Left lung (tissue), 14 donors: ENCODE measurements at places on chromosomes 2 and 18. TPM values are rescaled to one million over a fixed set of nuclear protein-coding genes. Genes with fewer than 3 reads are reported as not detected.

The BCL11A gene
- total RNA-seq = 4.0 TPM

The ADRA2B gene
- total RNA-seq = 0.20 TPM

The TUBB8B gene
- not detected for total RNA-seq

The MC5R gene
- not detected for total RNA-seq
